ENCODE measurements at places on chromosomes 16 and 17.

DNA sequence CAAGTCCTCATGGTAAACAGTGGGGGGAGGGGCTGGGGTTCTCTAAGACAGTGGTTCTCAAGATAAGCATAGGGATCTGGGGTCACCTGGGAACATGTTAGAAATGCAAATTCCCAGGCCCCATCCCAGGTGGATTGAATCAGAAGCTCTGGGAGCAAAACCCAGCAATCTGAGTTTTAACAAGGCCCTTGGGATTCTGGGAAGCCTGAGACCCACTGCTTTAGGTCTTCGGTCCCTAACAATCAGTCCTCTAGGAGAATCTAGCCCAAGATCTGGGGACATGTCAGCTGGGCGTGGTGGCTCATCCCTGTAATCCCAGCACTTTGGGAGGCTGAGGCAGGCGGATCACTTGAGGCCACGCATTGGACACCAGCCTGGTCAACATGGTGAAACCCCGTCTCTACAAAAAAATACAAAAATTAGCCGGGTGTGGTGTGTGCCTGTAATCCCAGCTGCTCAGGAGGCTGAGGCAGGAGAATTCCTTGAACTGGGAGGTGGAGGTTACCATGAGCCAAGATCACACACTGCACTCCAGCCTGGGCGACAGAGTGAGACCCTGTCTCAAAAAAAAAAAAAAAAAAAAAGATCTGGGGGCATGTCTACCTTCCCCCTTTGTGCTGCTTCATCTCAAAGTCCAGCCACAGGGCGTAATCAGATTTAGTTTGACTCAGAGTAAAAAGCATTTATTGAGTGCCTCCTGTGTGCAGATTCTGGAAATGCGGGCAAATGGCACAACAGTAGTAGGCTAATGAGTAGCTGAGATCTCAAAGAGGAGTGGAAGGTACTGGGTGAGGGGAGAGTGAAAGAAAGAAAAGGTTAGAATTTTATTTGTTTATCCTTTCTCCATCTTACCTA, 8.8 kb upstream of the NR1D1 start:
- no peak for DNase-seq

GRCh38 chr17:35868737-35869136, at the start of gene HEATR9:
TSS of gene HEATR9 (minus strand) at chr17:35868891. CDS start at chr17:35868742, 149 bp downstream.
- DNase-seq: no peak

DNA sequence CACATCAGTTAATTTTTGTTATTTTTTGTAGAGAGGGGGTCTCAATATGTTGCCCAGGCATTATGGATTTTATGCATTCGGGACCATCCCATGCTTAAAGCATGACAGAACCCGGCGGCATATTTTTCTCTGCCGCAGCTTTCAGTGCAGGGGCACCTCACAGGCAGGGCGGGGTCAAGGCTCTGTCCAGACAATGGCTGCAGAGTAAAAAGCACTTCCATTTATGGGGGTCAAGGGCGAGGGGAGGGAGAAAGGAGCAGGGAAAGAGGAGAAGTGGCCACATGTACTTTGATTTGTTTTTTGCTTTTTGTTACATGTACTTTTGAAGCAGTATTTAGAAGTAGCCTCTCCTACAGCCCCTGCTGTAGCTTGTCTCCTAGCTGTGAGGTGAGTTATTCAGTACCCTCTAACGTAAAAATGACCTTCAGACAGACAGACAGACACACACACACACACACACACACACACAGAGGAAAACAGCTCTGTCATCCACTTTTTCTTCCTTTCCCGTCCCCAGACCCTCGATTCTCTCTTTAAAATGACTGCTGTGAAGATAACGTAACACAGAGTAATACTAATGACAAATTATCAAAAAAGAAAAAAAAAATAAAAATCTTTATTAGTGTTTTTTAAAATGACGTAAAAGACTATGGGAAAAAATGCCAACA, 856 bp upstream of the SCPEP1 start:
- DNase-seq: no peak

- DNase-seq: no peak
These were observed 70.3 kb downstream of the SDR42E1 start for GRCh38 chr16:81940781-81941560.

DNA sequence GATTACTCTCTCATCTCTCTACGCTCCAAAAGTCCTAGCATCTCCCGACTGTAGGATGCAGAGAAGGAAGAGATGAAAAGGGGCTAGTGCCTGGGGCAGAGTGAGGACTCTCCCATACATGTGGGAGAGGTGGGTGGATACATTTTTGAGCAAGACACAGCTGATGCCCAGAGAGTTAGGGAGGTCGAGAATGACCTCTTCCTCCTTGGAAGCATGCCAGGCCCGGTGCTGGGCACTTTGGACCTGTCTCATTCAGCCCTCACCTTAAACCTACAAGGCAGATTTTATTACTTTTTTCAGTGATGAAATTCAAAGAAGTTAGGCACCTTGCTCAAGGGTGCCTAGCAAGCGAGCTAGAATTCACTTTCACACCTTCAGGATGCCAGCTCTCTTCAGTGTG, 38.2 kb downstream of the WSCD1 start:
- DNase-seq: no peak

- DNase-seq: no peak
These were observed 6.4 kb upstream of the MTSS2 start for GRCh38 chr16:70692130-70692872.

DNA sequence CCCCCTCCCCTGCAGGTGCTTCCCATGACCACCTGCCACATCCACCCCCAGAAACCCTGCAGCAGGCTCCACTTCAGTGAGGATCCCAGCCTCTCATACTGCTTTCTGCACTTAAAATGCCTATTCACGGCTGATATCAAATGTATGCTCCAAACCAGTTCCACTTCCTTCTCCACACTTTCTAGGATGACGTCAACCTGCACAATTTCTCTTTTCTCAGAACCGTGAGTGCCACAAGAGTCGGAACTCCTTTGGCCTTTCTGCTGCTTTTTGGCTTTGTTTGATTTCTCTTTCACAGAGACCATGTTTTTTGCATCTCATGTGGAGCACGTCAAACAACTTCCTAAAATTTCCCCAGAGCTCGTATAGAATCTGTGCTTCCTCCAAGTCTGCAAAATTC, 378.8 kb upstream of the TNRC6C start:
- no peak for DNase-seq

DNA sequence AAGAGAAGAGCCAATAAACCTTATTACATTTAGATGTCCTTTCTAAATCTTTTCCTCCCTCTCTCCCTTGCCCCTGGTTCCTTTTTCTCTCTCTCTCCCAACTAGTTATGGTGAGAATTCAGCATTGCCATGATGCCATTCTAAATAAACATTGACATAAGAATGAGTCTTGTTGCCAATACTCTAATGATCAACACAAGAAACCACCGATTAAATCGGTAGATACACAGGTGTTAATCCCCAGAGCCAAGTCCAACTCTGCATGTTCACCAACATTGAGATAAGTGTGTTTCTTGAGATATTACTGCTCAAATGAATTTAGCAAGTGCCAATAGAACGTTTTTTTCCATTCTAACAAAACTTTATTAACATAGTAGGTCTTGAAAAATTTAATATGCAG, 412.1 kb downstream of the KCNJ2 start:
- DNase-seq: no peak

GRCh38 chr16:11063448-11064201, 119.3 kb downstream of the CLEC16A start:
- no peak for DNase-seq

GRCh38 chr16:9119795-9120194, 28.4 kb downstream of the HAPSTR1 start:
- no peak for DNase-seq

- DNase-seq: peak; percentile 100
These were observed 627 bp upstream of the P4HB start for GRCh38 chr17:81860756-81861568.

DNA sequence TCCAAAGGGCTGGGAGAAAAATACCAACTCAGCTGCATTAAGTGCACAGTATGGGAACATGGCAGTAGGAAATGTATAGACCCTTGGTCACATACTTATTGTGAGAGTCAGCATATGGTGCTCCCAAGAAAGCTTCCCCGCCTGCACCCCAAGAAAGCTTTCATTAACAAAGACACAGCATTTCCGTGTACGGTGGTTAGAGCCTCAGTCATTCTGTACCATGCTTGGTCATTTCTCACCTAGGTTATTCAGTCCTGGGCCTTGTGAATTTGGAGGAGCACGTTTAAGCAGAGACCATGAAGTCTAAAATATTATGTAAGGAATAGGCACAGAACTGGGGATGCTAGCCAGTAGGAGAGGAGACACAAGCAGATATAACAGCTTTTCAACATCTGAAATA, 56.1 kb downstream of the ESRP2 start:
- no peak for DNase-seq

DNA sequence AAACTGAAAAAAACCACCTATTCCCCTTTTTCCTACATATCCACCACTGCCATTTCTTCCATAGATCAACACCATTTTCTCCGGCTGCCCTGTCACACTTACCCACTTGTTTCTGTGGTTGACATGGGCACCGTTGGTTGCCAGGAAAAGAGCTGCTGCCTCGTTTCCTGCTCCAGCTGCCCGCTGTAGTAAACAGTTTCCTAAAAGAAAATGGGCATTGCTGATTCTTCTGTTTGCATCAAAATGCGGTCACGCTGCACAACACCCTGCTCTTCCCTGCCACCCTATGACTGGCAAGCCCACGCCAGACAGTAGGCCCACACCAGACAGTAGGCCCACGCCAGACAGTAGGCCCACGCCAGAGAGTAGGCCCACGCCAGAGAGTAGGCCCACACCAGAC, 46.3 kb downstream of the CYB5D2 start:
- DNase-seq: no peak

DNA sequence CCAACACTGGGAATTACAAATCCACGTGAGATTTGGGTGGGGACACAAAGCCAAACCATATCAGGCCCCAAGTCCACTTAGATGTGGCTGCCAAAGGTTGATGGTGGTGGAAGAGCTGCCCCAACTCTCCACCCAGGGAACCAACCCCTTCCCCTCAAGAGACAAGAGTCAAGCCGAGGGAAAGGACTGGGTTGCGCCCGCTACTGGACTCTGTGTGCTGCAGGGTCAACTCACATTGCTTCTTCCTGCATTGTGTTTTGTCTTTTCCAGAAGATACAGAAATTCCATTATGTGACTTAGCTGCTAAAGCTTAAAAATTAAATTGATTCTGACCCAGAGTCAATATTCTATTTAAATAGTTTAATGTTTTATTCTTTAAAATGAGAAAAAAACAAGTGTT, 58.5 kb downstream of the ADAMTS18 start:
- no peak for DNase-seq

DNA sequence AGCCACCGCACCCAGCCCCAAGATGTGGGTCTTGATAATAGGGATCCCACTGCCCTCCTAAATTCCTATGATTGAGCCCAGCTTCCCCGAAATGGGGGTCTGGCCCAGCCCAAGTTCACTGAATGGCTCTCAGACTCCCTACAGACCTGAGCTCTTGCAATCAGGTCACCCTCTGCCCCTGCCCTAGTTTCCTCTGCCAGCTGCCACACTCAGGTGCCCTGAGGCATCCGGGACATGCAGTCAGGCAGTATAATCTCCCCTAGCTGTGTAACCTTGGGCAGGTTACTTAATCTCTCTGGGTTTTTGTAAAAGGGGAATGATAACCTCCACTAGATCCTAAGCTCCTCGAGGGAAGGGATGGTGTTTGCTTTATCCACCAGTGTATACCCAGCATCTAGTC, 61.1 kb upstream of the TOB1 start:
- DNase-seq: no peak

- DNase-seq: no peak
These were observed 2.4 kb downstream of the CHMP1A start for GRCh38 chr16:89655062-89655643.

DNA sequence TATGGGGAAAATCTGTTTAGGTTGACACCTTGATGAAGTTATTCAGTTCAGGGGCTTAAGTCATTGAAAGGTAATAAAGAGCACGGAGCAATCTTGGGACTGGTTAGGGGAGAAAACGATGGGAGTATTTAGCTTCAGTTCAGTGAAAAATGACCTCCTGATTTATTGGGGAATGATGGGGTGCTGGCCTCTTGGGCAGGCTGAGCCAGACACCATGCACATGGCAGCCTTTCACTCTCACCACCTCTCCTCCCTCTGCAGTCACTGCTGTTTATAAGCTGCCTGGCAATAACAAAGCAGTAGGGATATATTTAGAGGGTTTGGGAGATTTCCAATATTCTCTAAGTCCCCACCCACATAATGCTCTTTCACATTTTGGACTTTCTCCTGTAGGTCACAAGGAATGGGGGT, 140.5 kb upstream of the HS3ST2 start:
- no peak for DNase-seq

- DNase-seq: no peak
These were observed 52.2 kb downstream of the CCT6B start for GRCh38 chr17:34909040-34909439.

- DNase-seq: no peak
These were observed 77.2 kb downstream of the KCNJ12 start for GRCh38 chr17:21453144-21453898.

DNA sequence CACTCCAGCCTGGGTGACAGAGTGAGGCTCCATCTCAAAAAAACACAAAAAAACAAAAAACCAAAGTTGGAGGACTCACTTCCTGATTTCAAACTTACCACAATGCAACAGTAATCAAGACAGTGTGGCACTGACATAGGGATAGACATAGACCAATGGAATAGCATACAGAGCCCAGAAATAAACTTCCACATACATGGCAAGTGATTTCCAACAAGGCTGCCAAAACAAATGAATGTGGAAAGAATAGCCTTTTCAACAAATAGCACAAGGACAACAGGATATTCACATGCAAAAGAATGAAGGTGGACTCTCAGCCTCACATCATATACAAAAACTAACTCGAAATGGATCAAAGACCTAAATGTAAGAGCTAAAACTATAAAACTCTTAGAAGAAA, 36.8 kb upstream of the RASD1 start:
- no peak for DNase-seq
